Stimulated activated CD4-positive, alpha-beta T cell treated with anti-CD3 and anti-CD28 coated beads, TNF-alpha, amount 100 ng/mL, for 48 hours (primary cell): ENCODE measurements at places on chromosomes 1 and 21.

DNA sequence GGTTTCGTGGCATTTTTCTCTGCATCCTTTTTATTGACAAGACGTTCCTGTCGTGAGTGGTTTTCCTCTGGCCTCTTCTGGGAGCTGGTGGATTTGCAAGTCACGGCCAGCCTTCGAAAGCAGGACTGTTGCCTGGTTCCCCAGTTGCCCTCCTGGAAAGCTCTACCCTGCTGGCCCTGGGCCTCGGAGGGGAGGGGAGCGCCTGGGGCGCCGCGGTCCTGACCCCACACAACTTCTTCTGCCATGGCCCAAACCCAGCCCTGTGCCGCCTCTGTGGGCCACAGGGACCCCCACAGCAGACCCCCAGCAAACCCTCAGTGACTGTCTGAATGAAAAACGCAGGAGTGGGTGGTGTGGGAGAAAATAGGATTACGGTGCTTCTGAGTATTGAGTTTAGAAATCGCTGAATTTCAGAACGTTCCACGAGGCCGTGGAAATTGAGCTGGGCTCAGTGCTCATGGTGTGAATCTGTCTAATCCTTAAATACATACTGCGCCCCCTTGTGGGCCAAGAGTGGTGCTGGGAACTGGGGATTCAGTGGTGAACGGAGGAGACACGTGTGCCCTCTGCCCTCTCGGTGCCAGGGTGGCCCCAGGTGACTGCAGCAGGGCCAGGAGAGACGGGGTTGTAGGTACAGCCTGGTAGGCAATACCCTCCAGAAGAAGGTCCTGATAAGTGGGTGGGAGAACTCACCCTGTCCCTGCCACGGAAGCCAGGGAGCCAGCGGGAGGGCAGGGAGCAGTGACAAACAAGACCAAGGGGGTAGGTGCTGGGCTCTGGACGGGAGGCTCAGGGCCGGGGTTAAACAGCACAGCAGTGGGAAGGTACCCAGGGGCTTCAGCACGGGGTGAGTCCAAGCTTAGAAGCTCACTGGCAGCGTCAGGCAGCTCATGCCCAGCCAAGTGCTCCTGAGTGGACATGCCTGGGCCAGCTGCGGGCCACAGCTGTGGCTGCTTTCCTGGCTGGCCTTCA is 101.2 kb upstream of the COL6A1 start:
- DNase-seq, result peak; percentile 64

DNA sequence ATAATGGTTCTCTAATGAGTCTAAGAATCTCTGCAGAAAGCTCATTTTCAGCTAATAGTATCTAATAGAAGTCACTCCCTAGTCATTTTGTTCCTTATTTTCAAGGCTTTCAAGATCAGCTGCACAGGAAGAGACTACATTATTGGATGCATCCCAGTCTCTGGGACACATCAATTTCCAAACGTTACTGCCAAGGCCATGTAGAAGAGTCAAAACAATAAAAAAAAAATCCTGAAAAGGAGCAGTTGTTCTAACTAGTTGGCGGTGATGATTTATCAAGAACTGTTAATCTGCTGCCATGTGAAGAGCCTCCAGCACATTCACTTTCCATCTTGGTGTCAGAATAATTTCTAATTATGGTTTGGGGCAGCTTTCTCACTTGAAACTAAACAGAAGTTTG is 5.7 kb downstream of the DDAH1 start:
- no peak for DNase-seq

GRCh38 chr1:183996040-183996384 is 41.5 kb downstream of the COLGALT2 start:
- DNase-seq, result no peak

GRCh38 chr1:156889802-156890580 is 3.5 kb upstream of the PEAR1 start:
- peak; percentile 59 for DNase-seq

- DNase-seq, result no peak
Observed at GRCh38 chr1:184036517-184036949, 995 bp downstream of the COLGALT2 start.

DNA sequence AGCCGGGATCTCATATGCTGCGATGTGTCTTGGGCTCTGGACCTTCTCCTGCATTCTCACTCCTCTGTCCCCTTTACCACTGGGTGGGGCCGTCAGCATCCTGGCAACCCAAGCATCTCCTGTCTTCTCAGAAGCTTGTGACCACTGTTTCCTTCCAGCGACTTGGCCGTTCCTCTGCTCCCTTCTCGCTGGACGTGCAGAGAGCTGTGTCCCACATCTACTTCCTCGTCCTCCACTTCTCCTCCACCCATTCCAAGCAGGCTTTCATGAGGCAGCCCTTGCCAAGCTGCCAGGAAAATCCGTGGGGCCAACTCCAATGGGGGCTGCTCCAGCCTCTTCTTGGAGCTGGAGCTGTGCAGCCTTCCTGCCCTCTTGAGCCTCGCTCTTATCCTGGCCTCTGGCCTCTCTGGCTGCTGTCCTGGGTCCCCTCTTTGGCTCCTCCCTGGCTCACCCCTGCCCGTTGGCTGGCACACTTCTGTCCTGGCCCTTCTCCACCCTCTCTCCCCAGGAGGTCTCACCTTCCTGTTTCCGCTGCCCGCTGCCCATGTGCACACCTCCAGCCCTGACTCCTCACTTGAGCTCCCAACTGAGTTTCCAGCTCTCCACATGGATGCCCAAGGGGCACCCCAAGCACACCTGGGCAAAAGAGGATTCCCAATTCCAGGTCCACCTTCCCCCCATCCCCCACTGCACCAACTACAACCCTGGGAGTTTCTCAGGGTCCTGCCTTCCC is 8.7 kb downstream of the FAM131C start:
- DNase-seq, result no peak

- no peak for DNase-seq
Observed at GRCh38 chr1:230682882-230683610, 30.9 kb downstream of the AGT start.

DNA sequence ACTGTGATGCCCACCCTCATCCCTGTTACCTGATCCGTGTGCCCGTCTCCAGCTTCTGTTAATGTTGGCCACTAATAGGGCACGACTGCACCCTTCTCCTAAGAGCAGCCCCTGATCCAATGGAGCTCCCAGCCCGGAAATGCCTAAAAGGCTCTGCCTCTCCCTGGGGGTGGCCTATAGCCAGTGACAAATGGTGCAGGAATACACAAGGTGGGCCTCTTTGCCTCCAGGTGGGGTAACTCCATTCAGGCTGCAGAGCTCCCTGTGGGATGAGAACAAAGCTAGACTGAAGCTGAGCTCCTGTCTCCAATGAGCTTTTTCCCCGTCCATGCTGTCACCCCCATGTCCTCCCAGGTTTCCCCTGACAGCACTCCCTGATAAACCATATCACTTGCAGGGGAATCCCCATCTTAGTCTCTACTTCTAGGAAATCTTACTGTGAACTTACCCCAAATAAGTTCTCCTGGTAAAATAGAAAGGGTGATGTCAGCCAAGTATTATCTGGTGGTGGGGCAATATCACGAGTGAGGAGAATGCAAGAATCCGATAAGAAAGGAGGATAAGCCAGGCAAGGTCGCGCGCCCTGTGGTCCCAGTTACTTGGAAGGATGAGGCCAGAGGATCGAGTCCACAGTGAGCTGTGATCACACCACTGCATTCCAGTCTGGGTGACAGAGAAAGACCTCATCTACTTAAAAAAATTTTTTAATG is 18.6 kb downstream of the S100A7A start:
- no peak for DNase-seq

- no peak for DNase-seq
Observed at GRCh38 chr21:44957901-44958451, 18.1 kb downstream of the SLX9 start.

DNA sequence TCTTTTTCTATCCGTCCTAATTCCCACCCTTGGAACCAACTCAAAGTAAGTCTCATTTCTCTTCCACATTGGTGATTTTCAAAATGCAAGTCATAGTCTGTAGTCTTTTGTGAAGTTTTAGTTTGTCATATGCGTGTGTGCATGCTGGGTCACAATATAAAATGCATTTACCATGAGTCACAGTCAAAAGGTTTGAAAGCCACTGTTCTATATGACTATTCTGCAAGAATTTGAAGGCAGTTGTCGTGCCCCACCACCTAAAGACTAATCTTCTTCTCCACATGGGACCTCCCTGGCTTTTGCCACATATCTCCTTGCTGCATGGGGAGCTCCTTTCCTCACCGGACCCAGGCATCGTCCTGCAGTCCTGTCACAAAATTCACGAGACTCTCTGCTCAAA is 1.6 kb downstream of the STPG1 start:
- DNase-seq, result no peak

DNA sequence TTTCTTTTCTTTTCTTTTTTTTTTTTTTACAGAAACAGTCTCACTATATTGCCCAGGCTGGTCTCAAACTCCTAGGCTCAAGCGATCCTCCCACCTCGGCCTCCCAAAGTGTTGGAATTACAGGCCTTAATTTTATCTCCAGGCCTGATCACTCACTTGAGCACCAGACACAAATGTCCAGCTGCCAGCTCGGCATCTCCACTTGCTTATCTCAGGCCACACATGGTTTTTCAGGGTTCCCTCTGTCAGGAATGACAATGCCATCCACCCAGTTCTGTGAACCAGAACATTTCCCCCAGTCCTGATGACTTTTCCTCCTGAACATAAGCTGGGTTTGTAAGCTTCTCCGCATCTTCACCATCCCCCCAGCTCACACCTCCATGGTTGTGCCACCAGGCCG is 44.6 kb upstream of the ZNF281 start:
- no peak for DNase-seq
